ENCODE measurements at places on chromosomes 6 and 20. TPM values are rescaled to one million over a fixed set of nuclear protein-coding genes. Genes with fewer than 3 reads are reported as not detected.

GRCh38 chr20:10381477-10381876, 52.5 kb downstream of the MKKS start:
- H3K4me3 ChIP-seq: no peak overlapping the region
- no peak overlapping the region for H3K27ac ChIP-seq
- H3K4me1 ChIP-seq: no peaks in the 10 kb centered on the region

DNA sequence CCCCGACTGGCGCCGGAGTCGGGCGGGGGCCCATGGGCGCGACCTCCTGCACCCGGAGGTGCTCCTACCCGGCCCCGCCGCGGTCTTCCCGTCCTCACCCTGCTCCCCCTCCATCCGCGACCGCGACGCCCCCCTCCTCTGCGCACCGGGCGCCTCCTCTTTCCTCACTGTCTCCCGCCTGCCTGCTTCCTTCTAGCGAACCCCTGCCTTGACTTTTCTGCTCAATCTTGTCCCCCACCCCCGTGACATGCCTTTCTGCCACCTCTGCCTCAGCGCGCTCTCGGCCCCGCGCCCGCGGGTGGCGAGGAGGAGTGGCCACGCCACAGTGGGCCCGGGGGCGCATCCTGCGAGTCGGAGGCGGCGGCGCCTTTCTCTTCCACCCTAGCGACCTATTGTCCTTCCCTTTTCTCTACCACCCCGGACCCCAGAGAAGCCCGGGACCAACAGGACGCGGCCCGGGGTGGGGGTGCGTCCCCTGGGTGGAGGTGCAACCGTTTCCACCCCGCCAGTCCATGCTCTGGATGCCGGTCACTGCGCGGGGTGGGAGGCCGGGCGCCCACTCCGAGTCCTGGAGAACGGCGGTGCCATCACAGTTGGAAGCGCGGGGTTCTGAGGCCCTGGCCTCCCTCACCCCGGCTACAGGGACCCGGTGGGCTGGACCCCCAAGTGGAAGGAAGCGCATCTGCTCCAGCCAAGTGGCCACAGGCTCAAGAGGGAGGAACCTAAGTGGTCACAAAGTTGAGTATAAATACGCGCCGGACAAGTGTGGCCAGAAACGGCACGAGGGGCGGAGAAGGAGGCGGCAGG, 2.0 kb downstream of the PDE10A start:
- H3K27ac ChIP-seq: no peak overlapping the region
- no peaks in the 10 kb centered on the region for H3K36me3 ChIP-seq
- H3K4me3 ChIP-seq: peak overlapping the region; percentile 69
- H3K4me1 ChIP-seq: peaks cover 23% of the 10 kb centered on the region
- DNase-seq: no peak

CYP39A1 gene
- total RNA-seq: 1.4 TPM

GRCh38 chr6:16564436-16564835, 196.8 kb downstream of the ATXN1 start:
- H3K36me3 ChIP-seq: no peaks in the 10 kb centered on the region
- H3K4me1 ChIP-seq: no peaks in the 10 kb centered on the region
- no peaks in the 10 kb centered on the region for H3K27me3 ChIP-seq

SLC17A4 gene
- total RNA-seq: not detected

SLC4A11 gene
- total RNA-seq: 1.6 TPM

GRCh38 chr6:7545316-7546019, 4.0 kb downstream of the DSP start:
- H3K27ac ChIP-seq: no peak overlapping the region
- H3K36me3 ChIP-seq: no peaks in the 10 kb centered on the region
- peaks cover 16% of the 10 kb centered on the region for H3K4me1 ChIP-seq
- H3K27me3 ChIP-seq: peaks cover 12% of the 10 kb centered on the region
- no peak for DNase-seq

DNA sequence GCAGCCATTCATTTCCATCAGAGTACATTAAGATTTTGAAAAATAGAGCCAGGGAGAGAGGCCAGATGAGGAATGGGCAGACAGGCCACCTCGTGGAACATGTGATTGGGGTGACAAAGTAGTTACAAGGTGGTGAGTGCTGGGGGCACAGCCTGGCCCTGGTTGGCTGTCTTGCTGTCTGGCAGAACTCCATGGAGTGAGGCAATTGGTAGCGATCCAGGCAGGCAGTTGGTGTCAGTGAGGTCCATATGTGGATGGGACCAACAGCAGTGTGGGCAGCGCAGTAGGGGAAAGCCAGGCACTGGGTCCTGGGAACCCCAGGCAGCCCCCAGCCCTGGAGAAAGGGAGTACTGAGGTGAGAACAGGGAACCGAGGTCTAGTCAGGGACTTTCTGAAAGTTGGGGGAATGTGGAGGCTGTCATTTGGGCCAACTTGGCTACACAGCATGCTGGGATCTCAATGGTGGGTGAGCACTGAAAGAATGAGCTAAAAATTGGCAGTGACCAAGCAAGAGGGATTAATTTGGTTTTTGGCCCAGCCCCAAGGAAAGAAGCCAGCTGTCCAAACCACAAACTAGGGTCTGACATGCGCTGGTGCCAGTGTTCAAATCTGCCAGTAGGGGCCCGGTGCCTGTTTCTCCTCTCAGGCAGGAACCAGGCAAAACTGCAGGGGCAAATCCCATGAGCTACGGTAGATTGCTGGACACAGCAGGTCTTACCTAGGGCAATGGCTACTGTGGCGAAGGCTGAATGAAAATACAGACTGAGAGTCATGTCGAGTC, 61.4 kb upstream of the E2F3 start:
- H3K36me3 ChIP-seq: no peaks in the 10 kb centered on the region
- no peak overlapping the region for H3K27ac ChIP-seq
- H3K4me1 ChIP-seq: no peaks in the 10 kb centered on the region
- H3K4me3 ChIP-seq: no peak overlapping the region

DNA sequence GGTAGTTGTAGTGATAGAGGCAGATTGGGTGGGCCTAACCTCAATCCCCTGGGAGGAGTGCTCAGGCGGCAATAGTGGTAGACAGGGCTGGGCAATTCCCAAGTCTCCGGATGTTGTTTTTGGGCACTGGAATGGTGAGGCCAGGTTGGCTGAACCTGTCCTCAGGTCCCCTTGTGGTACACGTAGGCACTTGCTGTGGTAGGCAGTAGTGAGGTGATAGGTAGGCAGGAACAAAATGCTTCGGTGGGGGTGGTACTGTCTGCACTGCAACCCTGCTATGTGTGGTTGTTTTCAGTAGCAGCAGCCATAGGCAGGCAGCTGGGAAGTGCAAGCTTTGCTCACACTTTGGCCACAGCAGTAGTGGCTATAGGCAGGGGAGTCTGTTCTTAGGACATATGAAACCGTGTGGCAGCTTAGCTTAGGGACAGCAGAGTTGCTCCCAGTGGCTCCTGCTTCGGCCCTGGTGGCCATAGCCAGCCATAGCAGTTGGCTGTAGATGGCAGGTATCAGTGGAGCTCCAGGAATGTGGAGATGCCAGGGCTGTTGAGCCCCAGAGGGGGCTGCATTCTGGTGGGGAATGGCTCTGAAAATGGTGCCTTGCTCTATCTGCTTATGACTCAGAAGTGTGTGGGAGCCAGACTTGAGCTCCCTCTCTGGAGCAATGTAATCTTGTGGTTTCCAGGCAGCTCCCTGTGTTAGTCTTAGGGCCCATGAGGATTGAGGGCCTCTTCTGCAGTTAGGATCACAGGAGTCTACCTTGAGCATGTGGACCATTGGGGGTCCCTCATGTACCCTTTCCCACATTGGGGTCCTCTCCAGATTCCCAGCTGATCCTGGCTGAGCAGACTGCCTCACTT, 241.8 kb upstream of the BMP2 start:
- no peak overlapping the region for H3K27ac ChIP-seq
- no peak overlapping the region for H3K4me3 ChIP-seq
- H3K27me3 ChIP-seq: no peaks in the 10 kb centered on the region
- no peaks in the 10 kb centered on the region for H3K4me1 ChIP-seq

SPATS1 gene
- not detected for total RNA-seq

- H3K36me3 ChIP-seq: no peaks in the 10 kb centered on the region
- H3K4me1 ChIP-seq: no peaks in the 10 kb centered on the region
- no peak overlapping the region for H3K4me3 ChIP-seq
- no peak overlapping the region for H3K27ac ChIP-seq
- H3K27me3 ChIP-seq: no peaks in the 10 kb centered on the region
Observed at GRCh38 chr20:51287628-51288413, 254.7 kb downstream of the NFATC2 start.

- no peaks in the 10 kb centered on the region for H3K27me3 ChIP-seq
- no peak for DNase-seq
- no peak overlapping the region for H3K27ac ChIP-seq
- H3K4me1 ChIP-seq: peaks cover 5% of the 10 kb centered on the region
- no peaks in the 10 kb centered on the region for H3K36me3 ChIP-seq
Observed at GRCh38 chr6:132763269-132763668, 5.6 kb upstream of the VNN2 start.

DNA sequence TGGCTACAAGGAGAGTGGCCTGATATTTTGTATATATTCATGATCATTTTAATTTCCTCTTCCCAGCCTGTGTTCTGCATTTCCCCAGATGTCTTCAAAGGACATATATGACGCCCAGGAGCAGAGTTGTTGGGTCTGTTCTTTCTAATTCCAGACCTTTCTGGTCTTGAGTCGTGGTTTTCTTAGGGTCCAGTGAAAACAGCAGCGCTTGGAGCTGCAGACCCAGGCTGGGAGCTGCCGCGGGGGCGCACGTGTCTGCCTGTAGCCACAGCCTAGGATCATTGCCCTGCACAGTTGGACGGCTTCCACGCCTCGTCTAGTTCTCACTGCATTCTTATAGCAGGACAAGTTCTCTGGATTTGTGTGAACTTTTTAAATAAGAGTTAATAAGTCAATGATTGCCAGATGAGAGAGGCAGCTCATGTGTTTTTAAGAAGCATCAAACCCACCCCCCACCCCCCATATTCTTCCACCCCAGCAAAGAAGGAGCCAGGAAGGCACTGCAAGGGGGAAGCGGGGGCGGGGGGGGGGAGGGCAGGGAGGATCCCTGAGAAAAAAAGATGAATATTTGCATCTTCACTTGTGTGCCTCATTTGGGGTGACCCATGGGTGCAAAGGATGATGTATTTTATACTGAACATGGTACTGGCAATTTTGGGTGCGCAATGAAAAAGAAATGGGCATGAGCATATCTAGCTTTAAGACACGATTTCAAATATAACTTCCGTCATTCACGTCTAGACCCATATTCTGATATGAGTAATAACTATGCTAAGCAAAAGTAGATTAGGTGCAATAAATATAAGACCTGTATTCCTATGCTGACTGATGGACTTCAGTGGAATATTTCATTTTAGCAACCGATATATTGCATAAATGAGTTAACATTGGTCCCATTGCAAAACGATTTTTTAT, 160.0 kb downstream of the TBXT start:
- H3K36me3 ChIP-seq: no peaks in the 10 kb centered on the region
- DNase-seq: no peak
- peak overlapping the region; percentile 11 for H3K4me3 ChIP-seq
- peaks cover 5% of the 10 kb centered on the region for H3K4me1 ChIP-seq
- no peak overlapping the region for H3K27ac ChIP-seq
- peaks cover 5% of the 10 kb centered on the region for H3K27me3 ChIP-seq
